Fibroblast of mammary gland (primary cell): ENCODE measurements at places on chromosomes 16 and 17.

DNA sequence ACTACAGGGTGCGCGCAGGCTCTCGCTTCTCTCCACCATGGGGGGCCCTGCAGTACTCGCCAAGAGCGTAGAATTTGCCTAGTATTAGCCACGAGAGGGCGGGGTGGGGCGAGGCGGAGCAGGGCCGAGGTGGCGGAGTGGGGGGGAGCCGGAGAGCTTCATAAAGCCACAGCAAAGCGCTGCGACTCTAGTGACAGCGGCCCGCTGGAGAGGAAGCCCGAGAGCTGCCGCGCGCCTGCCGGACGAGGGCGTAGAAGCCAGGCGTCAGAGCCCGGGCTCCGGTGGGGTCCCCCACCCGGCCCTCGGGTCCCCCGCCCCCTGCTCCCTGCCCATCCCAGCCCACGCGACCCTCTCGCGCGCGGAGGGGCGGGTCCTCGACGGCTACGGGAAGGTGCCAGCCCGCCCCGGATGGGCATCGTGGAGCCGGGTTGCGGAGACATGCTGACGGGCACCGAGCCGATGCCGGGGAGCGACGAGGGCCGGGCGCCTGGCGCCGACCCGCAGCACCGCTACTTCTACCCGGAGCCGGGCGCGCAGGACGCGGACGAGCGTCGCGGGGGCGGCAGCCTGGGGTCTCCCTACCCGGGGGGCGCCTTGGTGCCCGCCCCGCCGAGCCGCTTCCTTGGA lies at the start of gene TBX21:
Gene TBX21 (plus strand): TSS at position 190 of the 627 bp plus-strand sequence. CDS start 219 bp downstream, at position 409.
- peak; percentile 58 for DNase-seq

GRCh38 chr17:40844671-40845107 lies 22.3 kb upstream of the KRT10 start:
- no peak for DNase-seq

- DNase-seq = no peak
Observed at GRCh38 chr16:79316004-79316458, 284.5 kb downstream of the MAF start.

GRCh38 chr16:16143931-16144330 lies 79.4 kb downstream of the ABCC6 start:
- DNase-seq = no peak

GRCh38 chr17:67365738-67366192 lies 612 bp downstream of the PSMD12 start:
- DNase-seq = peak; percentile 93

GRCh38 chr16:75065149-75065505 lies 51.5 kb downstream of the LDHD start:
- DNase-seq = no peak

GRCh38 chr17:71975331-71975801 lies 145.5 kb upstream of the SOX9 start:
- DNase-seq = peak; percentile 46

DNA sequence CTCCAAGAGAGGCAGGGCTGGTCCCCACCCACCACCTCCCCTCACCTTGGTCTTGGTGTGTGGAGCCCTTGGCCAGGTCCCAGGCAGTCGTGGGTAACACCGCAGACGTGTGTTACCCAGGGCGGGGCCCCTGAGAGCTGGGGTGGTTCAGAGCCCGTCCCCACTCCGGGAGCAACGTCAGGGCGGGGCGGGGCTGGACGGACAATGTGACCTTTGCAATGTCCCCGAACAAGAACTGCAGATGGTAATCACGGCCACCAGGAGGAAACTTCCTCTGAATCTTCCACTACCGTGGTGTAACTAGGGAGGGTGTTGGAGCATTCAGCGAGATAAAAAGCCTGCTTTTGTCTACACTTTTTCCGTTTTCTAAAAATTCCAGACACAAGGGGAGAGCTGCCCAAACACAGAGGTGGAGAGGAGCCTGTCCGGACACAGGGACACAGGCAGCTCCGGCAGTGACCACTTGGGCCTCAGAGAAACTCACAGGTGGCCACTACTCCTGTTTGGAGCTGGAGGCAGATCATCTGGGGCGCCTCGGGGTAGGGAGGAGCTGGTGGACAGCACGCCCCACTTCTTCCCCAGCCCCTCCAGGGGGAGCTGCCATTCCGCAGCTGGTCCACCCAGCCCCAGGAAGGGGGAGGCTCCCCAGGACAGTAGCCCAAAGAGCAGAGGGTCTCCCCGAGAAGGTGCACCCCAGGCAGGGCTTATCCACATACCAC lies 14.2 kb upstream of the SLC38A10 start:
- peak; percentile 68 for DNase-seq

- peak; percentile 90 for DNase-seq
Observed at GRCh38 chr17:50173335-50173941, 7.6 kb downstream of the SGCA start.

DNA sequence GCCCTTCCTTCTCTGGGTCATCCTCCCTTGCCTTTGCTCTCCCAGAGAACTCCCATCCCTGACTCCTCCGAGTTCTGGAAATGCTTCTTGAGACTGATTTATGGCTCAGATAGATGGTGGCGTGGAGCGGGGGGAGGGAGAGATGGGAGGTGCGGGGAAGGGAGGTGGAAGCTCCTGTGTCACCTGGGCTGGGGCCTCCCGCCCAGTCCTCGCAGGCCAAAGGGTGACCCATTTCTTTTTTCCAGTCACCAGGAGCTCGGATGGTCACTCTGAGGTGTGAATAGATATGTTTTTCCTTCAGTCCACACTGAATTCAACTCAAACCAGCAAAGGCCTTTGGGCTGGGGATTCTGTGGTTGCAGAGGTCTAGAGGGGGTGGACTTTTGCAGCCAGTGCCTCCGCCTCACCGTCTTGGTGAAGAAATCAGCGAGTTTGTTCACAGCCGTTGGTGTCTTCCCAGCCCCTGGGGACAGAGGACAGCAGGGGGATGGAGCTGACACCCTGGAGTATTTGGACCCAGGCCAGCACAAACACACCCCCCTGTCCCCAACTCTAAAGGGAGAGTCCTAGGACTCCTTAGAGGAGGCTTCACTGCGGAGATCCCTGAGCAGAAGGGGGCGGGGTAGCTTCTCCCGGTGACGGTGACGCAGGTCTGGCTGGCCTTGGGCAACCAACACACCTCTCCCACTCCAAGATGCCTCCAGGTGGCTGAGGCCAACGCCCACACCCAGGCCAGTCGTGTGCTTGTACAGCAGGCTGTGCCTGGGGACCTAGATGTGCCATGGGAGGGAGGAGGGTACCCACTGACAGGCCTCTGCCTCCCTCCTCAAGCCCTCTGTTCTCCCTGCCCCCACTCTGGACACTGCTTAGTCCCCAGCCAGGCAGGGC lies 80.6 kb downstream of the AMFR start:
- no peak for DNase-seq

DNA sequence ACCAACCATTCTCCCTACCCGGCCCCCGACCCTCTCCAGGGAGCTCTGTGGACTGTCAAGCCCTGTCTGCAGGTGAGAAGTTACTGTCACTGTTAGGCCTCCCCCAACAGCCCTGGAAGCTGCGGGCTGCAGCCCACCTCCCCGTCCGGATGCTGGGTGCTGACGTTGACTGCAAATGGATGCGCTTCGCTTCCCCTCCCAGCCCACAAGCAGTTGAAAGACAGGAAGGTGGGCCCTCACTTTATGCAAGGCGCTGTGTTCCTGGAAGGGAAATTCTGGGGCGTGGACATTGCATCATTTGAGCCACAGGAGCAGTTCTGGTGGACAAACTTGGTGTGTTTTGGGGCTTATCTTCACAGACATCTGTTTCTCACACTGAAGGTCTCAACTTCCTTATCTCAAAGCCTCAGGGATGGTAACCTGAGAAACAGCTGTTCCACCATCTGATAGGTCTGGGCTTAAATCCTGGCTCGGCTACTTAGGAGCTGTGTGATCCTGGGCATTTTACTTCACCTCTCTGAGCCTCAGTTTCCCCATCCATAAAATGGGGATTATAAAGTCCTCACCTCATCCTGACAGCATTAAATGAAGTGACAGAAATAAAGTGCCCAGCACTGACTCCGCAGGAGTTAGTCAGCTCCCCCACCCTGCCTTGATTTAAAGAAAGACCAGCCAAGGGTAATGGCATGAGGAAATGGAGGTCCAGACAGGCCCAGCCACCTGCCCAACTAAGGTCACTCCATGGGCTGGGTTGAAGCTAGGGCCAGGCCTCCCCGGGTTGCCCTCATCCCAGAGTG lies 4.6 kb upstream of the DRC7 start:
- DNase-seq = no peak

DNA sequence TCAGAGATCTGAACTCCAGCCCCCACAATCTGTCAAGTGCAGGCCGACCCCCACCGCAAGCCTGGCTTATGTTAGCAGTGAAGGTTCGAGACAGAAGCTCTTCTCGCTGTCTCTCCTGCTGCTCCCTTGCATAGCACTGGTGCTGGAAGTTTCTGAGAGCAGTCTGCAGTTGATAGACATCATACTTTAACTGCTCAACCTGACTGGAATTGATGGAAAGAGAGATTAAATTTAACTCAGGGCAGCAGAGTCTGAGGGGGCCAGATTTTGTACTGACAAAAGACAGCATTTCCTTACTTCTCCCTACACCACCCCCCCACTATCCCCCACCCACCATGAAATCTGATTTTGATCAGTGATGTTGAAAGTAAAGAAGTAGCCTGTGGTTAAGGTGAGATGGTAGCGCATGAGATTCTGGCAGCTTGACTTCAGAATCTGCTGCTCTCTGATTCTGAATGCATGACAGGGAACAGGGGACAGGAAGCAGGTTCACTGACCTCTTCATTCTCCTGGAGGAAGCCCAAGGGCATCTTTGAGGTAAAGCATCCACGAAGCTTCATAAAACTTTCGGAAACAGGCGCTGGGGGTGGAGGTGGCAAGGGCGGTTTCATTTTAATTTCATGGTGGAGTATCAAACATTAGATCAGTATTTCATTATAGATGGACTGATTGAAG lies 44.3 kb upstream of the TMEM97 start:
- no peak for DNase-seq

GRCh38 chr17:73706428-73706827 lies 62.2 kb upstream of the SDK2 start:
- DNase-seq = no peak

GRCh38 chr16:84606081-84606875 lies 11.6 kb downstream of the COTL1 start:
- DNase-seq = no peak

GRCh38 chr17:57092779-57093178 lies 7.7 kb downstream of the AKAP1 start:
- DNase-seq = no peak

DNA sequence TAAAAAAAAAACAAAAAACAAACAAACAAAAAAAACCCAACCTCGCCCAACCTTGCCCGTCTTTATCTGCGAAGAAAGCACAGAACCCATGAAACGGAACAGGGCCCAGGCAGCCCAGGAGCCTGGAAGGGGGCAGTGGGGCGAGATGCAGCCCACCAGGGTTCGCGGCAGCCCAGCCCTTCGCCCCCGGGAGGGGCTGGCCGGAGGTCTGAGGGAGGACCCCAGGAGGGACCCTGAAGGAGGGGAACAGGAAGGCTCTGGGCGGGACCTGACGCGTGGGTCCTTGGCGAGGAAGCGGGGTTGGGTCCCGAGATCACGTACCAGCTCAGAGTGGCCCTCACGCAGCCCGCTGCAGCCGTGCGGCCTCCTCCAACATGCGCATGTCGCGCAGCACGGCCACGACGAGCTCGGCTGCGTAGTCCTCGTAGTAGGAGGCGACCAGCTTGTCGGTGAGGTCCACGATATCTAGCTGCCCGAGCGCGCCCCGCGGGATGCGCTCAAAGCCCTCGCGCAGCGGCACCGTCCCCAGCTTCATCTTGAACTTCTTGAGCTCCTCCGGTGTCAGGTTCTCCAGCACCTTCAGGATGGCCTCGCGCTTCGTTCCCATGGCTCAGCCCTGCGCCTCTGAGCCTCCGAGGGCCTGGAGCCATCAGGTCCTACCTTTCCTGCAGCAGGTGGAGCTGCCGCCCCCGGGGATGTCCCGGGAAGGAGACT lies at the start of gene PYDC1:
Gene PYDC1 (minus strand): TSS at position 714 of the 714 bp plus-strand sequence. CDS start 107 bp downstream, at position 607.
- no peak for DNase-seq

DNA sequence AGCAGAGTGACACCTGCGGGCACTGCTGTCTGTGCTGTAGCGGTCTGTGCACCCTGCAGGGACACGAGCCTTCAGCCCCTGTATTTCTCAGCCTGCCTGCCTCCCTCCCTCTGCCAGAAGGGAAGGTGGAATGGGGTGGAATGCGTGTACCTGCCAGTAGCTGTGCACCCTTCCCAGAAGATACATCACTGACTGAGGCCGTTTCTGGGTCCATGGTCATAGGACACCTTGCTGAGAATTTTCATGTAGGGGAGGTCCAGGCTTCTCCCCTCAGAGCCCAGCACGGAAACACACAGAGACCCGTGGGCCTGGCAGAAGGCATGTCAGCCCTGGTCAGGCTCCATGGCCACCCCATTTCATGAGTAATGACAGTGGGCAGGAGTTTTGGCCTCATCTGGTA lies 16.5 kb downstream of the DBNDD1 start:
- no peak for DNase-seq

DNA sequence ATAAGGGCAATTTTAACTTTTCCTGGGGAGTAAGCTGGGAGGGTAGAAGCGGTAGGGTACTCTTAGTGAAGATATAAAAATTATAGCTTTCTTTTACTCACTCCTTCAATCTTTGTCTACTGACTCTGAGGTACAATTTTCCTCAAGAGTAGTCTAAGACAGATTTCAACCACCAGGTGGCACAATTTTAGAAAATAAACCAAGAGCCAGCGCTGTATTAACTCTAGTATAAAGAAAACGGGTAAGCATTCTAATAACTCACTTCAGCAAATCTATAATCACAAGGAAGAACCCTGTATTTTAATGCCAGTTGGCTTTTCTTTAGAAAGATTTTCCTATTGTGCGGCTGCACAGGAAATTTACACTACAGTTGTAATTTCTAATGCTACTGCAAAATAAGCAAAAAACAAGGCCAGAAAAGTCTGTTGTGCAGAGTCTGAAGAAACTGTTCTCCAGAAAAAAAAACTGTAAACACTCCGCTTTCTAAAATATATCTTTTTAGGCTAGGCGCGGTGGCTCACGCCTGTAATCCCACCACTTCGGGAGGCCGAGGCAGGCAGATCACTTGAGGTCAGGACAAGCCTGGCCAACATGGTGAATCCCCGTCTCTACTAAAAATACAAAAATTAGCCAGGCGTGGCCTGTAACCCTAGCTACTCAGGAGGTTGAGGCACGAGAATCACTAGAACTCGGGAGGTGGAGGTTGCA lies 1.9 kb downstream of the CMC2 start:
- peak; percentile 71 for DNase-seq

DNA sequence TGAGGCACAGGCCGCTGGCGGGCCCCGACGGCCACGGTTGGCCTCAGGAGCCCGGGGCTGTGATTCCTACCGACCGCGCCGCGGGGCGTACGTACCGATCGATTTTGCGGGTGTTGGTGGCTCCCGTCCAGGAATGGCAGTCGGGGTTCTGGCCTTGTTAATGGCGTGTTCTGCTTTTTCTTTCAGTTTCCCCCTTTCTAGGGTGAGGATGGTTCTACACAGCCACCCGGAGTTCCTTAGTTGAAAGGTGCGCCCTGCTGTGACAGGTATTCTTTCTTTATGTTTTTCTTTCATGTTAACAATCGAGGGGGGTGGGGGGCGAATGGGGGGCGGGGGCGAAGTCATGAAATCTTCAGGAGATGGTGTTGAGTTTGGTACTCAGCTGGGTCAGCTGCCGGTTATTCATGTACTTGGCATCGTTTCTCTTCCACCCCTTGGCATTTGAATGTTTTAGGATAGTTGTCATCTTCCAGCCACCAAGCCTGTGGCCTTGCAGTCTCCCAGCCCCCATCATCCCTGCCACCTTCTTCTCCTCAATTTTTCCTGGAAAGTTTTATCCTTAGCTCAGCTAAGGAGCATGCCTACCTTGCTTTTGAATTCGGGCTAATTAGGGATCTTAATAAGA lies 802 bp downstream of the CYLD start:
- peak; percentile 52 for DNase-seq
